SHP77 treated with DMSO at 0.1 percent for 48 hours (cell line): ENCODE measurements at places on chromosomes 16 and 17.

DNA sequence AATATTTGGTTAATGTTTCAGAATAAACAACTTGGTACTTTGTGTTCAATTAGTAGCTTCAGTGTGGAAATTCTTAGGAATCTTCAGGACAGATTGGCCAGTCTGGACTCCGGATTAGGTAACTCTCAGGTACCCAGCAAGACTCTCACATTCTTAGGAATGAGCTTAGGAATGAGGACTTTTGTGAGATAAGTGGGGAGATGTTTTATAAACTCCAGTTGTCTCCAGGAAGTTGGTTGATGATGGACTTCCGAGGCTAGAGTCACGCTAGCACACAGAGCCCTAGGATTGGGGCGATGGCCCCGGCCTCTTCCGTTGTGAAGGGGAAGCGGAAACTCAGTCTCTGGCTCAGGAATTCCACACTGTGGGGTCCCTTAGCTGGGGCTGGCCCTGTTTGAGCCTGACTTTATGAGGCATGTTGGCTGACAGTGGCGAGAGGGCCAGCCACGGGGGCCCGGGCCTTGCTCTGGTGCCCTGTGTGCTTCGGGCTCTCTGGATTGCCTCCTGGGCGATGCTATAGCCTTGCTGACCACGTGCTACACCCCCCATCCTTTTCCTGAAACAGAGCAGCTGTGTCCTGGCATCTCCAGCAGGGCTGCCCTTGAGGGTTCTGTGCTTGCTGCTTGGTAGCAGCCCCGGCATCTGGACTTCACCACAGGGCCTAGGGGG lies 32.4 kb downstream of the RAB11FIP3 start:
- no peak for DNase-seq

DNA sequence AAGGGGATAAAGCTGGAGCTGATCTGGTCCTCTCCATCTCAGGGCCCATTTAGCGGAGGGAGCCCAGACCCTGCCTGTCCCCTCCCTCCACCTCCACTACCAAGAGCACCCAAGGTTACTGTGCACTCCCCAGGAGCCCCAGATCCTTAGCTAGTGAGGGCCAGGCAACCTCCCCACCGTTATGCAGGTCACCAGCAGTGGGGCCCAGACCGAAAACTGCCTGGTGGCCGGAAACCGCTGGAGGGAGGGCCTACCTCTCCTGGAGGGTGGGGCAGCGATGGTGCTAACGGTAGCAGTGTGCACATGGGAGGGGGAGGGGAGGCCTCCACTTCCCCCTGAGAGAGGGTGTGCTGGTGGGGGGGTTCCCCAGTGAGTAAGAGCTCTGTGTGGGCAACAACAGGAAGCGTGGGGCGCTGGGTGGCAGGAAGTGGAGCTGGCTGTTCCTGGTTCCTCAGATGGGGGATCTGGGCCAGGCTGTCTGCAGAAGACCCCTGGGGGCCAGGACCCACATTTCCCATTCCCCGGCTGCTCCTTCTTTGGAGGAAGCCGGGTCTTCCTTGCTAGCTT lies 4.4 kb downstream of the FMNL1 start:
- no peak for DNase-seq

- DNase-seq: no peak
Measured at GRCh38 chr16:55036371-55036821, 105.7 kb downstream of the IRX5 start.

DNA sequence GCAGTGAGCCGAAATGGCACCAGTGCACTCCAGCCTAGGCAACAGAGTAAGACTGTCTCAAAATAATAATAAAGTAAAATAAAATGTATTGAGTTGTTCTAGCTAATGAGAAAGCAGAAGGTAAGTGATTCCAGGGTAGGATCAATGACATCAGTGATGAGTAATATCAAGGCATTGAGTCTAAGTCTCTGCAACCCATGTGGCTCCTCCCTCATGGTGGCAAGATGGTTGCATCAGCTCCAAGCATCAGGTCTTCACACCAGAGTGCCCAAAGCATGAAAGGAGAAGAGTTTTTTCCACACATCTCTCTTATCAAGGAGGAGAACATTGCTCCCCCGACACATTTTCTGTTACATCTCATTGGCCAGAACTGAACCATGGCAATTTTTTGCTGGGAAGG lies 34.8 kb upstream of the GAS7 start:
- DNase-seq: no peak

DNA sequence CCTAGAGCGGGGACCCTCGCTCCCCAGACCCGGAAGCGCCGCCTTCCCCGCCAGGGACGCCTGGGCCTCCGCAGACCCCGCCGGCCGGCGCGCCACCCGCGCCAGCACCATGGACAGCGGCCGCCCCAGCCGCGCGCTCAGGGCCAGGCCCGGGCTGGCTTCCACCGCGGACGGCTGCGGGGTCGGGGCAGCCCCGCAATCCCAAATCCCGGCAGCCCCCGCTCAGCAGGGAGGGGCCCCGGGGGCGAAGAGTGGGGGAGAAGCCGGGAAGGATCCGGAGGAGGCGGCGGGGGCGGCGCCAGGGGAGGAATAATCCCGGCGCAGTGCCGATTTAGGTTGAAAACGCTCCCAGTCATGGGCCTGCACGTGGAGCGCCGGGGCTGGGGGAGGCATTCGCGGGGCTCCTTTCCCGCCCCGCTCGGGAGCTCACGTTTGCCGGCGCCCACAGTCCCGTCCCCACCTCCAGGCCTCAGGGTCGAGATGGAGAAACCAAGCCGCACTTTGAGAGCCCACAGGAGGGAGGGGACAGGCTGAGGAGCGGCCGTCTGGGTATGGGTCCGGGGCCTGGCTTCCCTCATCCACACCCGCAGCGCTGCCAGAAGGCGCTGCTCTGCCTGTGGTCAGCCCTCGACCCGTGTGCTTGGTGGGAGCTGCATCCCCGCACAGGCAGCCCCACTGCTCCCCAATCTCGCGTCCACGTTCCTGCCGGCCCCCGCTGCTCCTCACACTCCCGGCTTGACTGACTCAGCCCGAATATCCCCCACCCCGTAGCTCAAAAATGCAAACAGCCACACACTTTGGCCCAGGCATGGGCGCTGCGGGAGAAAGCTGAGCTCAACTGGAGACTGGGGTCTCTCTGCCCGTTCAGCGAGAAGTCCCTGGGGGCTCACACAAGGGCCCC lies 4.7 kb downstream of the FBXL16 start:
- DNase-seq: no peak
